Activated CD4-positive, CD25-positive, alpha-beta regulatory T cell (primary cell): ENCODE measurements at places on chromosomes 2 and 18.
A peak's percentile ranks its signal among the peaks of the same experiment; 100 is the strongest.

- DNase-seq, result no peak
These were observed 252.2 kb downstream of the KLHL29 start for GRCh38 chr2:23637011-23637778.

DNA sequence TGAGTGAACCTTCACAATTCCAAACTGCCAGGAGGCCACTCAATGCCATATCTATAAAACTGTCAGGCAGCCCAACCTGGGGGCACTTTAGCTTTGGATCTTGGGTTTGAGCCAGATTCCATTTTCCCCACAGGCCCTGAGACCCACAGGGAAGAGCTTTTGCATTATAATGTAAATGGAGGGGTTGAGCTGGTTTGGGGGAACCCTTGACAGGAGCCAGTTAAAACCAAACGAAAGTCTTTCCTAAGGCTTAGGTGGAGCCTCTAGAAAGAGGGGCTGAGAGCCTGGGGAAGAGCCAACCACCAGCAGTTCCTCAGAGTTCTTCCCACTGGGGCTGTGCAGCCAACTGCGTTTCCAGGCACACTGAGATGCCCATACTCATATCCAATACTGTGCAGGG is 42.7 kb downstream of the BCL11A start:
- no peak for DNase-seq

DNA sequence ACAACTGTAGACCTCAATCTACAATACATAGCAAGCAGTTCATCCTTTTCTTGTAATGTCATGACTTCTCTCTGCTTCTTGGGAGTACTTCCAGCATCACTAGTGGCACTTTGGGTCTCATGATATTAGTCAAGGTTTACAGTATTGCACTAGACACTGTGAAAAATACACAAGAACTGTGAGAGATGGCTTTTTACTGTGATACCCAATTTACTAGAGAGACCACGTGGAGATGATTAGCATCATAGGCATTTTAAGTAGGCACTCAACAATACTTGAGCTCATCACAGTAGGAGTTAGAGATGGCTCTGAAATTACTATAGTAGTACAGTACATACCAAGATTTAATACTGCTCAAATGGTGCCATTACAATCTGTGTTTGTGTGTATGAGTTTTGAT is 112.8 kb upstream of the EML6 start:
- DNase-seq, result no peak

DNA sequence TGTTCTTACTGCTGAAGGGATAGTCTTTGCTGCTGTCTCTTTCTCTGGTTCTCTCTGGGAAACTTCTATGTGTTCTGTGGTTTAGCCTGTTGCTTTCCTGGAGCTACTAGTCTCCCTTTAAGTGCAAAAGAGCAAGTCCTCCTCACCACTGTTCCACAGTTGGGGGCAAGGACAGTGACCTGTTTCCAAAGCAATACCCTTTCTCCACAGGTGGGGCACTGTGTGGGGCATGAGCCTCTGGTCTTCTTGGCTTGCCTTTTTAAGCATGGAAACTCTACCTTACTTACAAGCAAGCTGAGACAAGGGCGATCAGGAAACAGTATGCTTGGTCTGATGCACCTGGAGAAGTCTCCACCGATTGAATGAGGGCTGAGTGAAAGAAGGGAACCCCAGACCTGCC is 156.7 kb downstream of the CPS1 start:
- no peak for DNase-seq

- no peak for DNase-seq
These were observed 159.5 kb downstream of the ACKR3 start for GRCh38 chr2:236728916-236729670.

DNA sequence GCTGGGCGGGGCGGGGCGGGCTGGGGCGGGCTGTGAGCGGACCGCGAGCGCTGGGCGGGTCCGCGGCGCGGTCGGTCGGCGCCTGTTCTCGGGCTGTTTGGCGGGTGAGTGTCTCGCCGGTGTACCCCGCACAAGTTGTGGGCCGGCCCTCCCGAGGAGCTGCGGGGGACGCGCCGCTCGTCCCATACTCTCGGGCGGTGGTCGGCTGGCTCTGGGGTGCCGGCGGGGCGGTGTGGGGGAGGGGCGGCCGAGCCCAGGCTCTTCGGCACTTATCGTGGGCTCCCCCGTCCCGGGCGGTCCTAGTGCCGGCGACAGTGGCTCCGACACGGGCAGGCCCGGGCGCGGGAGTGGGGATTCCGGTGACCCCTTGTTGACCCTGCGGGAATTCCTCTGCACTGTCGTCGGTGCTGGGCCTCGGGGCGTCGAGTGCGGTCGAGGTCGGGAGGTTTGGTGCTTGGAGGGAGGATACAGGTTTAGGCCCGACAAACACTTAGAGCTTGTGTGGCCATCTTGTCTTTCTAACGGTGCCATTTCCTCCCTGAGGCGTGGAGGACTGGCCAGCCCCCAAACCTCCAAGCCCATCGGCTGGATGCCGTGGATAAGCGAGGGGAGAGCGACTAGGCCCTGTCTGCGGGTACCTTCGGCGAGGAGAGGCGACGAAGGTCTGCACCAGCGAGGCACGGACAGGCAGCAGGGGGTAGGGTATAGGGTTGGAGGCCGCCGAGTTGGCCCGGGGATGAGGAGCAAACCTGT is at the start of gene SEPTIN2:
Gene SEPTIN2, plus strand, starts transcription at position 47 of the 753 bp plus-strand sequence. CDS start 8,308 bp downstream, outside the sequence.
- DNase-seq, result peak; percentile 76

GRCh38 chr2:196173505-196173904 is 2.1 kb upstream of the STK17B start:
- DNase-seq, result no peak

DNA sequence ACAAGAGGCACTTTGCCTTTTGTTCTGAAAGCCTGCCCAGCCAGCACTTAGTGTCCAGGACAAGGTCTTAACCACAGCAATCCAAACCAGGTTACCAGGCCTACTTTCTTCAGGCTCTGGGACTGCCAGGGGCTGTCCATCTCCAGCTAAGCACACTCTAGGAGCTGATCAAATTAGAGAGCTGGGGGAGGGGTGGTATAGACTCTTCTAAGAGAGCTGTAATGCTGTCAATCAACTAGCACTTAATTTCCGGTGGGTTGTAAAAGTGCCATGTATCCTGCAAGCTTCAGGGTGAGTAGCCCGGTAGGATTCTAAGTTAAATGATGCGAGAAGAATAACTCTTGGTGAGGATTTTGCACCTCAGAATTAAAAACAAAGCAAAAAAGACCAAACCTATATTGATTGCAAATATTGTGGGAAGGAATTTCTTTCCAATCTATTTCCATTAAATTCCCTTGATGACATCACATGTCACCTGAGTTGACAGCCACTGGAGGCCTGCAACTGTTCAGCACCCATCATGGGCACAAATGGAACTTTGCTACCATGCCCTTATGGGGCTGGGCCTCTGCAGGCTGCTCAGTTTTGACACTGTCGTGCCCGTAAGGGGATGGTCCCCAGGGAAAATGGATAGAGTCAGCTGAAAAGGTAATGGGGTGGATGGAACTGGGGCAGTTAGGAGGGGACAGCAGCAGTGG is 8.7 kb upstream of the COX7A2L start:
- DNase-seq, result no peak

DNA sequence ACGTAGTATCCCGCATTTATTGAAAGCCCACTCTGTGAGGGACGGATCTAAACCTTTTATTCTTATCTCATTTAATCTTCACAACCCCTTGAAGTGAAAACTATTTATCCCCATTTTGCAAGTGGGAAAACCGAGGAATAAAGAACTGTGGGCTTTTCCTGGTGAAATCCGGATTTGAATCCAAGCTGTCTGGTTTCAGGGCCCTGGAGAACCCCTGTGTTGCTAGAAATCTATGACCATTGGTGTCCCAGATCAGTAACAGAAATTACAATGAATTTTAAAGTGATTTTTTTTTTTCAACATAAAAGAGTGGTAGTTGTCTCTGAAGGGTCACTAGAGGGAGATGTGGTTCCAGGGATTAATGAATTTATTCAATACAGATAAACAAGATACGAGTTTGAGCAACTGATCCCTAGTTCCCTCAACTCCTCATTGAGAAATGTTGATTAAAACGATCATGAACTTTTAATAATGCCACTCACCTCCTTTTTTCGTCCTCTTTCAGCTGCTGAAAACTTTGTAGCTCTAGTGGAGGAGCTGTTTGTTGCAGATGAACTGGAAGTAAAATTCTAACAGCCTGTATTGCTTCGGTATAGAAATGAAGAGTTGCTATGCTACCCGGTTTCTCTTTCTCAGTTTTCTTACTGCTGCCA is 940 bp downstream of the XRCC5 start:
- DNase-seq, result no peak

GRCh38 chr2:239715606-239716005 is 309.5 kb downstream of the NDUFA10 start:
- no peak for DNase-seq

DNA sequence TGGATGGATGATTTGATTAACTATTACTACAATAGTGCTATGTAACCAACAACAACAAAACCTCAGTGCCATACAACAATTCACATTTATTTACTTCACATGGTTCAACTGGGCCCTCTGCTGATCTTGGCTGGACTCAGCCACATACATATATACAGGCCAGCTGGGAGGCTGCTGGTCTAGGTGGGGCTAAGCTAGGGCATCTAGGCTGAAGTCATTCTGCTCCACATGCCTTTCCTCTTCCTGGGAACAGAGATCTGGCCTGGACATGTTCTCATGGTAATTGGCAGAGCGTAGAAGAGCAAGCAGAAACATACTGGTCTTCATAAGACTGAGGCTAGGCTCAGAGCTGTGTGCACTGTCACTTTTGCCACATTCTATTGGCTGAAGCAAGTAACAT is 102.8 kb upstream of the RNF152 start:
- DNase-seq, result no peak

DNA sequence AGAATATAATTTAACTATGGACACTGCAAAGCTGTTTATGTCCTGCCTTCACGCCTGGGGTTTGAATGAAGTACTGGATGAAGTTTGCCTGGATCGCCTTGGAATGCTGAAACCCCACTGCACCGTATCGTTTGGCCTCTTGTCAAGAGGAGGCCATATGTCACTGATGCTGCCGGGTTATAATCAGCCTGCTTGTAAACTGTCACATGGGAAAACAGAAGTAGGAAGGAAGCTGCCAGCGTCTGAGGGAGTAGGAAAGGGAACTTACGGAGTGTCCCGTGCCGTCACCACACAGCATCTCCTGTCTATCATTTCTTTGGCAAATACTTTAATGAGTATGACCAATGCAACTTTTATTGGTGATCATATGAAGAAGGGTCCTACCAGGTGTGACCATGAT is 105.8 kb downstream of the WDR7 start:
- DNase-seq, result no peak

GRCh38 chr2:46416739-46417403 is 62.5 kb upstream of the TMEM247 start:
- no peak for DNase-seq

DNA sequence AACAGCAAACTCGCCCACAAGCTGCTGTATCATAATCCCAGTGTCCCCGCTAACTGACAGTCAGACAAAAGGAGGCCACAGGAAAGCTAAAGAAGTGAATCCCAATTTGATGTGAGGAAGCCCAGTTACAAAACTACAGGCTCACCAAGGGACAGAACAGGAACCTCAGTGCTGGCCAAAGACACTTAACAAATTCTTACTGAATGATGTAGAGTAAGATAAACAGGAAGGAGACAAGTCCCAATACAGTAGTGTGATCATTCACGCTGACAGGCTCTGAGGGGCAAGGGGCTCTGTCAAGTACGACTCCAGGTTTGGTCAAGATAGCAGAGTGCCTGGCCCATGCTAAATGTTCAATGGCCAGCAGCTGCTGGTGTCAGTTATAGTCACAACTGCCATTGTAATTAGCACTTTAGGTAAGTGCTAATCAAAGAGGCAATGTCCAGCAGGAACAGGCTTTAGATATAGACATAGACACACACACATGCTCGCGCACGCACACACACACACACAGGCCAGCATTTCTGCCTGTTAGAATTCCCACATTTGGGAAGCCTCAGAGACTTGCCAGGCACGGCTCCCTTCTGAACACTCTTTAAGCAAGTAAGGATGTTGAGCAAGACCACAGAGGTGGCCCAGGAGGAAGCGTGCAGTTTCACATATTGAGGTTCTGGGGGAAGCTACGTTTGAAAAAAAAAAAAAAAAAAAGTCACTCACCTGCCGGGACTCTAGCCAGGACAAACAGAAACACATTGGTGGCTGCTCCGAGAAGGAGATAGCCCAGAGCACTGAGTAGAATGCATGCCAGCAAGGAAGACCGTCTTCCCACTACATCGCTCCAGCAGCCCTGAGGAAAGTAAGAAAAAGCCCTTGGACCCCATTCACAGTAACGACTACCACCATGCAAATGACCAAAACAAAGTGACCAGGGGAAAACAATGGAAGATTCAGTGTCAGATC is 35.4 kb upstream of the TMEM182 start:
- no peak for DNase-seq

DNA sequence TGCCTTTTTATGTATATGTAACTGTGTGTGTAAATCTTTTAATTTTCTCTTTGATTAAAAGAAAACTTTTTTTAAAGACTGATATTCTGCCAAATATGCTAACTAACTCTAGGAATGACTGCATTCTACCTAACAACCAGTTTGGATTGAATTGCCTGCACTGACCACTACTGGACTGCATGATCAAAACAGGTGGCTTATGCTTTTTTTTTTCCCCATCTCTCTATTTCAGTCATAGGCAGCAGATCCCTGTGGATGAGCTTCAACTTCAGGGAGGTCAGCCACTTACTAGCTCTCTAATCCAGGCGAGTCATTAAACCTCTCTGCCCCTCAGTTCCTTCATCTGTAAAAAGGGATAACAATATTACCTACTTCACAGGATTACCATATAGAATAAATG is 138.6 kb upstream of the SERTAD2 start:
- no peak for DNase-seq

DNA sequence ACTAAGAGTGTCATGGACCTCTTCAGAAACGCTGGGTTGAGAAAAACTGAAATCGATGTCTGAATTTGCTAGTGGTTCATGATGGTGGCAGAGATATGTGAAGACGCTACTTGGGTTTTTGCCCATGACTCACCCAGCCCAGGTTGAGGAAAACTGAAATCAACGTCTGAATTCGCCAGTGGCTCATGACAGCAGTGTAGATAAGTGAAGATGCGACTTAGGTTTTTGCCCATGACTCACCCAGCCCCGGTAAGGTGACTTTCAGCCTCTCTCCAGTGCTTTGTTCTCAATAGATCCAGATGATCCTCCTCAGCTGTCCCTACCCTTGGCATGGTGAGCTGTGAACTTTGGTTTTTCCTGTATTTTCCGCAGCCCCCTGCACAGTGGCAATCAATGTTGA is 105.3 kb upstream of the SIX3 start:
- peak; percentile 3 for DNase-seq

GRCh38 chr2:183164650-183165015 is 40.4 kb downstream of the NUP35 start:
- no peak for DNase-seq

GRCh38 chr2:79849949-79850348 is 337.1 kb downstream of the CTNNA2 start:
- no peak for DNase-seq

GRCh38 chr2:135903650-135904049 is 27.4 kb upstream of the MCM6 start:
- DNase-seq, result no peak

- no peak for DNase-seq
These were observed 435.6 kb upstream of the HS6ST1 start for GRCh38 chr2:128754246-128754724.

- no peak for DNase-seq
These were observed 71.2 kb downstream of the MAIP1 start for GRCh38 chr2:200026332-200027230.
